ENCODE measurements at places on chromosomes 2 and 18.

DNA sequence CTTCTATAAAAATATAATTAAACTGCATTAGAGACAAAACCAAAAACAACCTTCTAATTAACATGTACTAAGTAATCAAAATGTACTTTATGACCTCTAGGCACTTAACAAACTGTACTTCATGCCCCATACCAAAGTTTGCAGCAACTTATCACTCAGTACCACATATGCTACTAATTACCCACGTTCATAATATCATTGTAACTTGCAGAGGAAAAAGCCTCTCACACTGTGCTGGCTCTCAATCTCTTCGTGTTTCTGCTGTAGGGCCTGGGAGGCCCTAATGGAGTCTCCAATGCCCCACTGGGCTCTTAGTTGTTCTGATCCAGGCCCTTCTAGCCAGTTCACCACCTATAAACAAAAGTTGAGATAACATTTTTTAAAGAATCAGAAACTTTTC lies 82.1 kb upstream of the CCDC141 start:
- DNase-seq, result no peak

DNA sequence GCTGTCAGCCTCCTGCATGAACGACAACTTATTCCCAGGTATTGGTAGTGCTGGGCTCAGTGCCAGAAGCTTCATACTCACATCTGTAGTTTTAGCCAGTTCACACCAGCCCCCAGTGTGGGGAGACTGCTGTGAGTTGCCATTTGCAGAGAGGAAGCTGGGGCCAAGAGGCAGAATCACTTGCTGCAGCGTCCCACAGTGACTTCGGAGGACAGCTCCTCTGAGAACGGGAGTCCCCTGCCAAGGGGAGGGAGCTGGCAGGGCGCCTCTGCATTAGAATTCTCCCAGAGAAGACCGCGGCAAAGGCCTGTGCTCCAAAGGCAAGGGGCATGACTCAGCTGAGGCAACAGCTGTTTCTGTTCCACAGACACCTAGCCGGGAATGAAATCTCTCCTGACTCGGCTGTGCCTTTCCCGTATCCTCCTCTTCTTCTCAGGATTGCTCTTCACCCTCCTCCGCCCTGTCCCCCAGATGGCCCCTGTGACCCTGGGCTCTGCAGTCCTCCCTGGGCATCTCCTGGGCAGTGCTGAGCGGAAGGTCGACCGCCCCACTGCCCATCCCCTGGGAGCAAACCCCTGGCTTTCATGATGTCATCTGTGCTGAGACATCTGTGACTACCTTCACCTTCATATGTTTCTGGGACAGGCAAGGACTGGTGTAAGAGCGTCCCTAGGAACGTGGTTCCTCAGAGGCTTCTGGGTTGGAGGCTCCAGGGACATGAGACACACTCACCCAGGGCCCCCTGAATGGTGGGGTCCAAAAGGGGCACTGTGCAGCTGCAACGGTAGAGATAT lies 18.0 kb downstream of the MAL start:
- DNase-seq, result no peak

DNA sequence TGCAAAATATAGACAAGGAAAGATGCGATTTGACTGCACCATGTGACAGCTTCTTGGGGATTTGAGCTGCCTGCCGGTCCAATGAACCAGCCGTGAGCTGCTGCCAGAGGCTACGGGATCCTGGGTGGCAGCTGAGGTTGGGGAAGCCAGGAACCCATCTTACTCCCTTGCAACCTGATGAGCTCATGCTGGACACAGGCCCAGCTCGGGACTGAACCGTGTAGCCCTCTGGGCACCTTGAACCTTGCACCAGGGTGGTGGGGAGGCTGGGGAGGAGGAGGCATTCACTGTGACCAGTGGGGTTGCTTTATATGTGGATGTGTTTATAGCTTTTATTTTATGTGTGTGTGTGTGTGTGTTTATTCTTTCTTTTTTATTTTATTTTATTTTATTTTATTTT lies 9.1 kb downstream of the ALPI start:
- no peak for DNase-seq

DNA sequence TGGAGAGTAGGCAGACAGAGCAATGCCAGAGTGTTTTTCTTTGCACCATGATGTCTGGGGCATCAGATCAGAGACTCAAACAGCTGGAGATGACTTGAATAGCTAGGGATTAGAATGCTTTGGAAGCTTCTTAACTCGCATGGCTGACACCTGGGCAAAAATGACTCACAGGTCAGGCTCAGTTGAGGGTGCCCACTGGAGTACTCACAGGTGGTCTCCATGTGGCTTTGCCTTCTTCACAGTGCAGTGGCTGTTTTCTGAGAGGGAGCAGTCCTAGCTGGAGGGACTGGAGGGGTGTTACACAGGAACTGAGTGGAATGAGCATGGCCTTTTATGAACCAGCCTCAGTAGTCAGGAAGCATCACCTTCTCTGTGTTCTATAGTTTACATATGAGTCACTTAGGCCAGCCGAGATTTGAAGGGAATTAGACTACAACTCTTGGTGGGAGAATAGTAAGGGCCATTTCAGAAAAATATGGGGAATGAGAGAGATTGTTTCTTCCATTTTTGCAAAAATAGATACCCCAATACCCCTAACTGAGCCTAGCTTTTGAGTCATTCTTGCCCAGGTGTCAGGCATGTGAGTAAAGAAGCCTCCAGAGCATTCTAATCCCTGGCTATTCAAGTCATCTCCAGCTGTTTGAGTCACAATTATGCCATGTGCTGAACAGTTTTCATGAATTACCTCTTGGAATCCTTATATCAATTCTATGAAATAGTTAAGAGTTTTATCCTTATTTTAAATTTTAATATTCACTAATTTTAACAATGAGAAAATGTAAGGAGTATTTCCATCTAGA lies 7.1 kb upstream of the PPP1R1C start:
- DNase-seq, result no peak

DNA sequence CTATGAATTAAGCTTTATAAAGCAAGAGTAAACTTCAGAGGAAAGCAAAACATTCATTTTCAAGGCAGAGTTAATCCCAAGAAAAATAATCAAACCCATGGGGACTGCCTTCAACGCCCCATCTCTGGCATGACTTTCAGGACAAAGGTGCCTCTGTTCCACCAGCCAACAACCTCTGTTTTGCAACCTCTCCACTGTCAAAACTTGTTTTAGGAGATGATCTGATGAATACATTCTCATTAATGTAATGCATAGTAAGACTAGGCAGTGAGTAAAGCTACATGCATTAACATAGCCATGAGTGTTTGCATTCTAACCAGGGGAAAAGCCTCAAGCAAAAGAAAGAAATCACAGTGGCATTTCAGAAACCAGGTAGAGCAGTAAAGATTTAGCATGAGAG lies 357.0 kb downstream of the FBXO15 start:
- no peak for DNase-seq

- DNase-seq, result no peak
Observed at GRCh38 chr2:232999354-232999753, 13.7 kb downstream of the NGEF start.

DNA sequence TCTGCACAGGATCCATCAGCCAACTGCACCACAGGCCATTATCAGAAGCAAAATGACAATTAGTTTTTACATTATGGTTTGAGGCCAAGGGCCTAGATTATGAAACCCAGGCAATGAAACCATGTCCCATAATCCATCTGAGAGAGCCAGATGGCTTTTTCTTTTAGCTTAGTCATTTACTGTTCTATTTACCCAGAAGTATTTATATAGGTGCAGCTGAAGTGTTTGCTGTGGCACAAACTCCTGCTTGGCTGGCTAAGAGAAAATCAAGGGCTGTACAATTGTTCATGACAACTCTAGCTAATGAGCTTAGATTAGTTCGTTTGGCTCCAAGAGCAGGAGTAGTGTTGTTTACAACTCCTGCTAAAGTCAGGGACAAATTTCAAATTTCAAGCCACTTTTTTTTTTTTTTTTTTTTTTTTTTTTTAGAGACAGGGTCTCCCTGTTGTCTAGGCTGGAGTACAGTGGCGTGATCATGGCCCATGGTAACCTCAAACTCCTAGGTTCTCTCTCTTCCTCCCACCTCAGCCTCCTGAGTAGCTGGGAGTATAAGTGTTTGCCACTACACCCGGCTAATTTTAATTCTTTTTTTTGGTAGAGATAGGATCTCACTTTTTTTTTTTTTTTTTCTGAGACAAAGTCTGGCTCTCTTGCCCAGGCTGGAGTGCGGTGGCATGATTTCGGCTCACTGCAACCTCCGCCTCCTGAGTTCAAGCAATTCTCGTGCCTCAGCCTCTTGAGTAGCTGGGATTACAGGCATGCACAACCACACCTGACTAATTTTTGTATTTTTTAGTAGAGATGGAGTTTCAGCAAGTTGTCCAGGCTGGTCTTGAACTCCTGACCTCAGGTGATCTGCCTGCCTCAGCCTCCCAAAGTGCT lies 18.4 kb upstream of the REV1 start:
- DNase-seq, result no peak

- DNase-seq, result no peak
Observed at GRCh38 chr2:155145758-155146229, 447.3 kb downstream of the KCNJ3 start.

- no peak for DNase-seq
Observed at GRCh38 chr2:134405611-134406081, 151.8 kb downstream of the MGAT5 start.

GRCh38 chr18:10927286-10927992 lies 221.9 kb downstream of the PIEZO2 start:
- DNase-seq, result no peak

GRCh38 chr2:234630801-234631261 lies 133.9 kb upstream of the ARL4C start:
- no peak for DNase-seq

DNA sequence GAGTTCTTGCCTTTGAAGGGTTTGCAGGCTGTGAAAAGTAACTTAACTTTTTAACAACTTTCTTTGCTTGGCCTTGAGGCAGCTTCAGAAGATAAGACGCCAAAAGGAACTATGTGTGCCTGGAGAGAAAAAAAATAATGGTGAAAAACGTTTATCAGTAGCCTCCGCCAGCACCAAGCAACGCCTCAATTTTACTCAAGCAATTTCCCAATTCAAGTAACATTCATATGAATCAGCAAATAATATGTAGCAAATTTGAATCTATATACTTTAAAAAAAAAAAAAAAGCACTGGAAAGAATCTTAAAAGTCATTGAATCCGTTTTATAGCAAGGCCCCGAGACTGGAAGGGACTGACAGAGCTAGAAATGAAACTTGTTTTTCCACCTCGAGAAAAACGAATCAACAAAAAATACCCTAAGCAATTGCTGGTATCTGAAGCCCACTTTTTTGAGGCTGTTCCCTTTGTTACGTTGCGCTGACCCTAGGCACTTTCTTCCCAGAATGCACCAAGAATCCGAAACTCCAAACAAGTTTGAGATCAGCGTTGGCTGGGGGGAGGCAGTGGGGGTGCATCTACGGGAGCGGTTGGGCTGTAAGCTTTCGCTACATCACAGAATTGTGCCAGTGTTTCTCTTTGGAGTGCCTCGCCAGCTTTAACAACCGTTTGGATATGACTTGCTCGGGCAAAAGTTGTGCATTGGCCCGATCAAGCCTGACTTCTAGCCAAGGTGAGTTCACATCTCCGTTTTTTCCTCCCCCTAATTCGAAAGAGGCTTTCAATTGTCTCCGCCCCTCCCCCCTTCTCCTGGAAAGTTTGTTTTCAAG lies 2.7 kb upstream of the TGIF1 start:
- DNase-seq, result peak; percentile 28

DNA sequence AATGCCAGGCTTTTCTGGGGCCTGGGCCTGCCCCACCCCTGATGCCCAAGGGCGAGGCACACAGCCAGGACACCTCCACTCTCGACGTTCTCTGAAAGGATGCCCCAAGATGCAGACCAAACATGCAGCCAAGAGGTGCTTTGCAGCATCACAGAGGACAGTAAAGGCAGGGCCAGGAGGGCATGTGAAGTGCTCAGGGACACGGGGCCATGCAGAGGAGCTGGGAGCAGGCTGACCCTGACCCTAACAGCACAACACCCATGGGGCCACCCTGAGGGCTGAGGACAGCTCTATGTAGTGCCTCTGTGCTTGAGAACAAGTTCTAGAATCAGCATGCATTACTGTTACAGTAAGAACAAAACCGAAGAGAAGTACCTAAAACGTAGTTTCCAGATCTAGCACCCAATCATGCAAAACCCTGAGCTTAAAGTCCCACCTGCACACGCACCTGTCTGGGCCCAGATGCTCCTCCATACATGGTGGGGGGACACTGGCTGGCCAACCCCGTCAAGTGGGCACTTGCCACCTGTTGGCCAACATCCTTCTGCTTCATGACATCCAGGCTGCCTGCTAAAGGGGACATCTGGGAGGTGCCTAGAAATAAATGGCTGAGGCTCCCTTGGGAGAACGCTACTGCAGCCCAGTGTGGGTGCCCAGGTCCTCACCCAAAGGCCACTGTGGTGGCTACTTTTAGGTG lies 15.4 kb downstream of the HS6ST1 start:
- no peak for DNase-seq

DNA sequence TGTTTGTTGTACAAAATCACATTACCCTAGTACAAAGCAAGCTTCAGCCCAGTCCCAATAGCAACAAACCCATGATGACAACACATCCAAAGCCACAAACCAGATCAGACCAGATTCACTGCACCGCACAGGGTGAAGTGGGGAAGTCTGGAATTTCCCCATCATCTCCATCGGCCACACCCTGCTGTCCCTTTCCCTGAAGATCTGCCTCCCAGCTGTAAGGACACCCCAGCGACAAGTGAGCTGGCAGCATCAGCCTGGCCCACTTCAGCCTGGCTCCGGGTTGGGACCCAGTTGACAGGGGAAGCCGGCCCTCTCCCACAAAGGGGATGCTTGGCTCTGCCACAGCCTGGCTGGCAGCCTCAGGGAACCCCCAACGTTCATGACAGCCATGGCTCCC lies 207.6 kb downstream of the MGAT5 start:
- no peak for DNase-seq

DNA sequence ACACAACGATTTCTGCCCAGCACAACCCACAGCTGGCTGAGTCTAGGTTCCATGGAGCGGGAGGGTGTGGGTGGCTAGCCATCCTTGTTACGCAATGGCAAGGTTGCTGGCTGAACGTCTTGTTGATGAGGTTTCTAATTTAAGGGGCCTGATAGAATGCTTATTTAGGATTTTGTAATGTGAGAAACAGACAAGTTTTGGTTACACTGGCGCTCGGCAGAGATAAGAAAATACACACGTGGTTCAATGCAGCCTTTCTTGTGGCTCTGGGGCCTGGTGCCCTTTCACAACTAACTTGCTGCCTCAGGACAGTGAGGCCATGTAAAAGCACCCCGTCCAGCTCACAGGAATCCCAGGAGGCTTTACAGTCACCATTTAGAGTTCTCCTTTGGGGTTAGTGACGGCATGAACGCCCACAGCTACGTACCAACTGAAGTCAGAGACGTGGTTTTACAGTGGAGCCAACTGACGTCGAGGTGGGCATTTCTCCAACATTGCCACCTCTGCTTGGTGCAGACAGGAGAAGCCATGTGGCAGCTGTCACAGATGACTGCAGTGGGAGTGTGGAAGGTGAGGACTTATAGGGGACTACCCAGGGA lies 29.7 kb upstream of the PIEZO2 start:
- no peak for DNase-seq

- DNase-seq, result no peak
Observed at GRCh38 chr2:50751311-50752031, 280.5 kb downstream of the NRXN1 start.

DNA sequence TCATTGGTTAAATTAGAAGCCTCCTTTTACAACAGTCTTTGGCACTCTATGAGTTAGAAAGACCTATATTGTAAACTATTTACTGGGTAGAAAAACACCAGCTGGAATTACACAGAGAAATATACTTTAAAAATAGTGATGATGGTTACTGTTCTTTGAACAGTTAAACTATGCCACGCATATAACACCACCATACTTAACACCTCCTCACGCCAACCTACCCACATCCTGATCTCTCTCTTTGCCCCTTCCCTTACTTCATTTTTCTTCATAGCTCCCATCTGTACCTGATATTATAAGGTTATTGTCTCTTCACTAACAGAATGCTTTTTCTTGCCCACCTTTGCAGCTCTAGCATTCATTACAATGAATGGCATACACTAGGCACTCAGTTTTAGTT lies 173.8 kb downstream of the DPP4 start:
- no peak for DNase-seq
